ENCODE measurements at places on chromosomes 5 and 9.
A peak's percentile ranks its signal among the peaks of the same experiment; 100 is the strongest.

DNA sequence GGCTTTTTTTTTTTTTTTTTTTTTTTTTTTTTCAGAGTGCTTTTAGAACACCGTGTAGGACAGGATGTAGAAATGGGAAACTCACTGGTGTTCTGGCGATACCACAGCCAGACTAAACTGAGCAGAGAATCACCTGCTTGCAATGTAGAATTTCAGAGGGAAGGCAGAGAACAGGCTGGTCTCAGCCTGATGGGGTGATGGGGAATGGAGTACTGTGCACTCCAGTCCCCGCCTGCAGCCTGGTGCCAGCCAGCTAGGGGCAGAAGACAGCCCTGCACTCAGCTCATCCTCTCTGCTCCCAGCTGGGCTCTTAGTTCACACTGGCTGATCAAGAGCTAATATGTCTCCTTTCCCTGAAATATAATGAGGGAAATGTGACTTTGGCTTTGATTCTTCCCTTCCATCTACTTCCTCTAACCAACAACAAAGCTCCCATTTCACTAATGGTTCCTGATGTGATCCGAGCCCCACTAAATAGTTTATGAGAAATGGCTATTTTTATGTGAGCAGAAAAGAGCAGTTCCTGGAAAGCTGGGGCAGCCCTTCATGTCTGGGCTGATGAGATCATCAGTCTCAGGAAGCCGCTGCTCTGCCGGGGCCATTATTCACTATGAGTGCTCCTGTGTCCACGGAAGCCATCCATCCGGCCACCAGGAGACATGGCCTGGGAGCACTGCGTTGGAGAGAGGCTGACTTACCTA lies 209.7 kb downstream of the GADD45G start:
- DNase-seq: no peak

DNA sequence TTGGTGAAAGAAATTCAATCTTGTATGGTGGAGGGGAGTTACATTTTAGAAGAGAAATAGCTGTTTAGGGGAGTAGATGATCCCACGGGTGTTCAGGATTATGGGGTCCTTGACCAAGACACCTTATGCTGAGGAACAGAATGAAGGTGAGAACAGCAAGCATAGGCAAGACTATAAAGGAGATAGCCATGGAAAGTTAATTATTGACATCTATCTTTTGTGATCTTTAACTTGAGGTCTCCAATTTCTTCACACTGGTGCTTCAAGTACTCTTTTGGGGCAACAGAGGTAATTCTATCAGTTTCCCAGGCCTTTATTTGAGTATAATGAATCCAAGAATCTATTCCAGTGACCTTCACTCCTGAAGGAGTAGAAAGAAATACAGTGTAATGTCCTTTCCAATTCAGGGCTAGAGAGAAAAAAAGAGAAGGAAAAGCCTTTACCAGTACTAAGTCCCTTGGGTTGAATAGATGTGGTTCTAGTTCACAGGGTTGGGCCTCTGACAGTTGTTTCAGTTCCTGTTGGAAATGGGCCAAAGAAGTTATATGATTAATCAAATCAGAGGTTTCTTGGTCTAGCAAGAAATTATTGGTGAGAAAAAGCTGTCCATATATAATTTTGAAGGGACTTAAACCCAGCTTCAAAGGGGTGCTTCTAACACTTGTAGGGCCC lies 2104.1 kb upstream of the ACO1 start:
- DNase-seq: no peak

GRCh38 chr9:13324988-13325387 lies 45.5 kb upstream of the MPDZ start:
- DNase-seq: no peak

GRCh38 chr5:78345485-78345884 lies 14.9 kb upstream of the SCAMP1 start:
- DNase-seq: no peak

- DNase-seq: no peak
Observed at GRCh38 chr9:103839197-103839596, 254.9 kb upstream of the SMC2 start.

DNA sequence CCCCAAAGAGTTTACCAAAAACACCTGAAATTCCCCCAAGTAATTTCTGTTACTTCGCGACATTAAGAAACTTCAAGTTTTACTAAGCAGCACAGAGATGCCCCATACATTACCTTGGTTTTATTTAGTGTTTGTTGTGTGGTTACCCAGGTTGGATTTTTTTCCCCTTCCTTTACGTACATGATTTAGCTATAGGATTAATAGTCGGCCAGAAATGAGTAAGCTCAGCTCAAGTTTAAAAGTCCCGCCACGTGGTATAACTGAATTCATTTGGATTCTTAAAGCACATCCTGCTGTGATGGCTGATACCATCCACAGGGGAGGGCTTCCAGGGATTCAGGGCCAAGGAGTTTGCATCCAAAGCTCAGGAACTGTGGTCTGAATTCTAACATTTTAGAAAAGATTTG lies 75.9 kb downstream of the DAP start:
- no peak for DNase-seq

DNA sequence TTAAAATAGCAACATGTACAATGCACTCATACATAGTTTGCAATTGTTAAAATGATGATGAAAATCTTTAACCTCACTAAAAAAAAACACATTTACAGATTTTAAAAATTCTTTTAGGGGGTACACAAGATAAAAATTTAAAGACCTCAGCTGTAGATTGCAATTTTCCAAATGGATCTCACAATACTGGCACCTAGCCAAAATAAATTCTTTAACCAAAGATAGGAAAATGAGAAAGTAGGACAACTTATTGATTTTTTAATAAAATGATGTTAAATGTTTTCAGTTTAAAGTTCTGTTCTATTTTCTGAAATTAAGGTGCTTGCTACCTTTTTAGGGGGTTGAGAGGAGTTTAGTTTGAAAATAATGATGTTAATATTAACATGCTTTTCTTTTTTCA lies 90.0 kb downstream of the PCSK1 start:
- no peak for DNase-seq

DNA sequence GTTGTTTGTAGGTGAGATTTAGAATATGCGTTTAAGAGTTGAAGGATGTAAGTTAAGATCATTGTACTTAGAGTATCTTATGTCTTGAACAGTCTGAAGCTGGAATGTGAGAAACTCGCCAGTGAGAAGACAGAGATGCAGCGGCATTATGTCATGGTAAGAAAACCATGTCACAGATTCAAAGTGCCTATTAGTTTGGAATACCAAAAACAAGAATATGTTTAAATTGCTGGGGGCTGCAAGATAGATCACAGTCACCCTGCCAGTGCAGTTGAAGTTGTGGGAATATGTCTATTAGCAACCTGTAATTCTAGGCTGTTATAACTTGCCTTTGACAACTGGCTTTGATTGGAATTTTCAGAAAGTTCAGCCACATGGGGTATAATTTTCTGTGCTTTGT lies 3.0 kb downstream of the TLE4 start:
- DNase-seq: no peak

DNA sequence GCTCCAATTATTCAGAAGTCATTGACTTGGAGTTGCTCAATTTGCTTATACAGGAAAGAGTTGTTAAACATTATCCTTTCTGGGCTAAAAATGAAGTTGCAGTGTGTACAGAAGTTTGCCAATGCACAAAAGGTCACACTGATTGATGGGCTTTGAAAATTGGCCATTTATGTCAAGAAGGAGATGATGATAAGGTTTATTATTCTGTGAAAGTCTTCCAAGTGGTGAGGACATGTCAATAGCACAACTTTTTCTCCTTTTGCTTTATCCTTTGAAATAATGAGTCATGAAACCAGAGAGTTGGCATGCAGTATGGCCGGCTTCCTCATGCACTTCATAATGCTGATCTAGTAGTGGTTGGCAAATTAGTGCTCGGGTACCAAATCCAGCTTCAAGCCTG lies 848.5 kb upstream of the WWC1 start:
- DNase-seq: no peak

GRCh38 chr9:75707191-75707590 lies 183.3 kb upstream of the PCSK5 start:
- peak; percentile 25 for DNase-seq

- no peak for DNase-seq
Observed at GRCh38 chr5:127297348-127298035, 6.9 kb downstream of the MEGF10 start.

DNA sequence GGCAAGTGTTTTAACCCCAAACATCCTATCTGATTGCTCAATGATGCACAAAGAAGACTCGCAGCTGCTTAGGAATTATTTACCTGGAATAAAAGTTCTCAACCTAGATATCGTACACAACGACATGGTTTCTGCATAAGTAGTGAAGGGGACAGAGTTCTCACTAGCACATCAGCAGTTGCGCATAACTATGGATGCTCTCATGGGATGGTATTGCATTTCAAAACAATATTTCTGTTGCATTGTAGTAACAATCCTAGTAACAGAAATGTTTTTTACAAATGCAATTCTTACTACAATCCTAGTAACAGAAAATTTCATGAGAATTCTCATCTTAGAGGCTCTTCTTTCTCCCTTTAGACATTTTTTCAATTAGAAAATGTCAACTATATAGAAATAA lies 94.5 kb upstream of the MINAR2 start:
- no peak for DNase-seq

GRCh38 chr5:166959766-166960165 lies 1331.7 kb upstream of the WWC1 start:
- no peak for DNase-seq

DNA sequence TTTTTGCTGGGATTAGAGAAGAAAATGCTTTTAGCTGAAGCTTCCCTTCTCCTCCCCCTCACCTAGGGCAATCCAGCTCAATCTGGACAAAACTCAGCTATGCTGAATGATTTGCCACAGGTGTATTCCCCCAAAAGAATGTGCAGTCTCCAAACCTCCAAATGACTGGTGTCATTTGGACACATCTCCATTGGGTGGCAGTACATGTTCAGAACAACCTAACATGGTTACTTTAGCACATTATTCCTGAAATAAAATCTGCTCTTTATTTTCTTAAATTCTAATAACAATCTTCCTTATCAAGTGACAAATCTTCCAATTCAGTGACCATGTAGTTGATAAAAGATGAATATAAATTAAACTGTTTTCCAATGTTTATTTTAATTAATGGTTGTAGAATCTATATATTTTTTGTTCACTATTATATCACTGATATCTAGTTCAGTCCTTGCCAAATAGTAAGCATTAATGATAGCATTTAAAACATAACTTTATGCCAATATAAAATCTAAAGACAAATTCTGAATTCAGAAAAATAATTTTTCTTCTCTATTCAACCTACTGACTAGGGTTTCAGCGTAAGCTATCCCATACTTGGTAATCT lies 61.3 kb upstream of the MOCS2 start:
- DNase-seq: no peak

DNA sequence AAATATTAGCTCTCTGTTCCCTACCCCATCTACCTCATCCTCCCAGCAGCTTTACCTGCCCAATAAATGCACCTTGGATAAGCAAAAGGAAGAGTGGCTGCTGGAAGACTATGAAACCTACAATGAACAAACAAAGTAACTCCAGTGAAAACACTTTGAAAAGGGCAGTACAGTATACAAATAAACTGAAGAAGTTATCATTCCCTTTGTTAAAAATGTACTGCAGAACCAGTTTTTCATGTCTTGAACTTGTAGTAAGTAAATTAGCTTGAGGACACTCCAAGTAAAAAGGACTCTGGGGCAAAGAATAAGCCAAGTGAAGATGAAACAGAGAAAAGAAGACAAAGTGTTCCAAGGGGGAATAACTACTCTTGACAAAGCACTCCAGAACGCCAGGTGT lies 457.1 kb downstream of the DTWD2 start:
- DNase-seq: no peak

DNA sequence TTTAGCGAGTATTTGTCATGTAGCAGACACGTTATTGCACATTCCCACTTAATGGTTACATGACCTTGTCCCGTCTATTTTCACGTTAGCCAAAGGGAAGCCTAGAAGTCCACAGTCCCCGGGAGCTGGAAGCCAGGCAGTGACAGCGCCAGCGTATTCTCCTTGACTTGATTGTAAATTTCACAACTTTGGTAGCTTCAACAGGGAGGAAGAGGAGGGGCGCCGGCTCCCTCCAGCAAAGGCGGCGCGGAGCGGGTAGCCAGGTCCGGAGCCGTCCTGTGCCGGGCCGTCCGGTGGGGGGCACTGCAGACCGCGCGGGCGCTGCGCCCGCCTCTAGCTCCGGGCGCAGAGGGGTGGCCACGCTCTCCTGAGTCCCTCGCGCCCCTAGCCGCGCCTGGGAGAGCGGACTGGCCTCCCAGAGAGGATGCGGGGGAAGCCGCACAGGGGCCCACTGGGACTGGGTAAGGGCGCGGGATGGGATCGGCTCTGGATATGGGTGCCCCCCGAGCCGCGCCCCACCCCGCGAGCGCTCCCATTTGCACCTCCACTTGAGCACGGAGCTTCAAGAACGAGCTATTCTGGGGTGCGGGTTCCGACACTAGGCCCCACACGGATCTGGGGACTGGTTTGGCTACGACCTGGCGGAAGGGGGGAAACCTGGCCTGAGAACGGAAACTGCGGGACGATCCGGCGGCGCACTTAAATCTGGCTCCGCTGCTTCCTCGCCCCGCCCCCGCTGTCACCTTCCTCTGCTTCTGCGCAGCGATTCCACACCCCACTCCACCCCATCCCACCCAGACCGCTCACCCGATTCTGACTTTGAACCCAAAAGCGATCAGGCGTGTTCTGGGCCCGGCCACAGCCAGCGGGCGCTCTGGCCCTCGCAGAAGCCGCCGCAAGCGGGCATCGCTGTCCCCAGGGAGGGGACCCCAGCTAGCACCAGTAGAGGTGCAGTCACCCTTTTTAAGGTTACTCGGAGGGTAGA lies 23.8 kb downstream of the KLF4 start:
- no peak for DNase-seq

- DNase-seq: no peak
Observed at GRCh38 chr5:86118542-86118941, 499.2 kb upstream of the COX7C start.

DNA sequence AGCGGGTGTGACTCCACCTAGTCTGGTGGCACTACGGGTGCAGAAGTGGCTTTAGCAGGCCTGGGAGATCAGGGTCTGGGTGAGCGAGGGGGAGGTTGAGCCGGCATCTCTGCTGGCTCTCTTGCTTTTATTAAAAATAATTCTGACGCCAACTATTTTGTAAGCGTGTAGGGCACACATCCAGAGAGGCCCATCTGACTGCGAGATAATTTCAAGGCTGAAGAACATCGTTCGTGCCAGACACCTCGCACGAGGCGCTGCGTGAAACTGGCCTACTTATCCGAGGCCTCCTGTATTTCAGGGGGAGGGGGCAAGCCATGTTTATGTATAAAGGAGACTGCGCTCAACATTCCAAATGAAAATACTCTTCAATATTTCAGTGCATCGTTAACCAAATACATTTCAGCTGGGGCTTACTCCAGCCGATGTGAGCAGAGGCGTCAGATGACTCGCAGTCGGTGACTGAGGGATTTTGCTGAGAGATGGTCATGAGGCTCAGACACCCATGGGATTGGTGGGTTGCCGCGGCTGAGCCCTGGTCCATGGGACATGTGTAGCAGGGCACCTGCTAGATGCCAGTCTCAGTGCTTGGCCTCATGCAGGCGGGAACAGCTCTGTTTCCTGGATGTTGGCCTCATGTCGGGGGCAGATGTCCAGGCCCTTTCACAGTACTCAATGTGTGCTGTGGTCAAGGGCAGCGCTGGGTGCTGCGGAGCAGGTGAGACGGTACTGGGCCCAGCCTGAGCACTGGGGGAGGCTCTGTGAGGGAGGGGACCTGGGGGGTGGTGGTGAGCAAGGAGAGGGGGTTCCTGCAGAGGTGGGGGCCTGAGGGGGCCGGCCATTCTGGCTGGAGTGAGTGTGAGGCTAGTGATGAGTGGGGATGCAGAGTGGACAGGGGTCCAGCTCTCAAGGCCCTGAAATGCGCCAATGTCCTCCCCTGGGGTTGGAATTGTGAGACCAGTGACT lies 201.5 kb downstream of the DAB2IP start:
- no peak for DNase-seq

- DNase-seq: no peak
Observed at GRCh38 chr5:64364426-64364825, 141.4 kb upstream of the RGS7BP start.
